ENCODE measurements at places on chromosomes 5 and 9.
A peak's percentile ranks its signal among the peaks of the same experiment; 100 is the strongest.

DNA sequence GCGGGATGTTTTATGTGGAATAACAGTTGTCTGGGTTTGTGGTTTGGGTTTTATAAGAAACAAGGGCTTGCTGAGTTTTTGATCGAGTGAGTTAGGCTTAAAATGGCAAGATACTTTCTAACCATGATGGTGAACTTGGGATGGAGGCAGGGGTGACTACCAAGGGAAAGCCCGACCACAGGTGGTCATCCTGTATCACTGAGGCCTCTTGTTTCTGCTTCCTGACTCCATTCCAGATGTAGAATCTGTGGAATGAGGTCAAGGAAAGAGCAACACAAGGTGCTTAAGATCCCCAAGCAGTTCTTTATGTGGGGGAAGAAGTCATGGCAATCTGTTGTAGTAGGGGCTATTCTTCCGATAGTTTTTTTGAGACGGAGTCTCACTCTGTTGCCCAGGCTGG is 122.3 kb downstream of the GOLPH3 start:
- DNase-seq = no peak

DNA sequence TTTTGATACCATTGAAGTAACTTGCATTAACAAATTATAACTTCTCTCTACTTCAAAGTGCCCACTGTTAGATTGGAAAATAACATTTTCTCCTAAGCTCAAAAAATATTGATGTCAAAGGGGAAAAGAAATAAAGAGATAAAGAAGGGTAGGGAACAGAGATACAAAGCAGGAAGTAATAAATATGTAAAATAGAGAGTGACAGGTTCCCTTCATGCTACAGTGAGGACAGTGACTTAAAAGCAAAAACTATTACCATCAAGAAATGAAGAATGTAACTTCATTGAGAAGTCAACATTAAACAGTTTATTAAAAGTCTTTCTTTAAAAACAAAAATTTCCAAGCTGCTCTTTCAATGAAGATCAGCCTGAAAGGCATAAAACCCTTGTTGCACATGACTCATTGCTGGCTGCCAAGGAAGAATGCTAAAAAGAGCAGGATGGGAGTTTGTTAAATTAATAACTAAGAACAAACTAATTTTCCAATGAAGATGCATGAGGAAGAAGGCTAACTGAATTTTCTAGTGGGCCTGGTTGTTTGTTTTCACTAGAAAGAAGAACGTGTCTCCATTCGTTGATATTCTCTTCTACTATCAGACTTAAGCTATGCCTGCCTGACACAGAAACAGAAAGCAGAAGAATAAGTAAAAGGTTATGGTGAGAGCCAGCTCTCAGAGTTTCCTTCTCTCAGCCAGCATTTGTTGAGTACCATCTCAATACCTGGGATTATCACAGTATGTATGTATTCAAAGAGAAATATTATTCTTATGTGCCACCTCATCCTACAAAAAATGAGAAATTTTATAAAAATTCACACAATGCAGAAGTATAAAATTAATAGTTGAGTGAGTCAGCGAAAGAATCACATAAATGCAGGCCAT is 197.8 kb upstream of the NREP start:
- DNase-seq = no peak

- peak; percentile 57 for DNase-seq
Measured at GRCh38 chr5:173643964-173644363, 27.5 kb upstream of the BOD1 start.

DNA sequence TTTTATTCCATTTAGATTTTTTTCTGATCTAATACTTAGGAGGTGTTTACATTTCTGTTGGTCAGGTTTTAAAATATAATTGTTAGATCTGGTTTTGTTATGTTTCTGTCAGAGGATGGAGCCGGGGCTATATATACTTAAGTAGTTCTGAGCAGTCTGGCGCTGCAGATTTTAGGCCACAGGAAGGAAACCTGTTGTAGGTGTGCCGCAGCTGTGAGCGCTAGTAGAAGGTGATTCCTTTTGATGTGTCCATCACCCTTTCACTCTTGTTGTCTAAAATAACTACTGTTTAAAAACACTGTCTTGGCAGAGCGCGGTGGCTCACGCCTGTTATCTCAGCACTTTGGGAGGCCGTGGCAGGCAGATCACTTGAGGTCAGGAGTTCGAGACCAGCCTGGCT is 17.0 kb downstream of the ZBTB34 start:
- DNase-seq = no peak

DNA sequence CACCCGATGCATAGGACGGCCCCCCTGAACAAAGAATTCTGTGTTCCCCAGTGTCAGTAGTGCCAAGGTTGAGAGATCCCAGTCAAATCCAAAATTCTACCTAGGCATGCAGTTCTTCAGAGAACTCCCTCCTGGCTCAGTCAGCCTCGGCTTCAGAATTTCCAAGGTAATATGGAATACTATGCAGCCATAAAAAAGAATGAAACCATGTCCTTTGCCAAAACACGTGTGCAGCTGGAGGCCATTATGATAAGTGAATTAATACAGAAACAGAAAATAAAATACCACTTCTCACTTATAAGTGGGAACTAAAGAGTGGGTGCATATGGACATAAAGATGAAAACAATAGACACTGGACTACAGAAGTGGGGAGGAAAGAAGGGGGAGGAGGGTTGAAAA is 87.1 kb upstream of the TRIO start:
- DNase-seq = no peak

GRCh38 chr9:110319781-110320492 is 17.7 kb downstream of the TXNDC8 start:
- no peak for DNase-seq

- no peak for DNase-seq
Measured at GRCh38 chr5:4189317-4189716, 593.7 kb downstream of the IRX1 start.

DNA sequence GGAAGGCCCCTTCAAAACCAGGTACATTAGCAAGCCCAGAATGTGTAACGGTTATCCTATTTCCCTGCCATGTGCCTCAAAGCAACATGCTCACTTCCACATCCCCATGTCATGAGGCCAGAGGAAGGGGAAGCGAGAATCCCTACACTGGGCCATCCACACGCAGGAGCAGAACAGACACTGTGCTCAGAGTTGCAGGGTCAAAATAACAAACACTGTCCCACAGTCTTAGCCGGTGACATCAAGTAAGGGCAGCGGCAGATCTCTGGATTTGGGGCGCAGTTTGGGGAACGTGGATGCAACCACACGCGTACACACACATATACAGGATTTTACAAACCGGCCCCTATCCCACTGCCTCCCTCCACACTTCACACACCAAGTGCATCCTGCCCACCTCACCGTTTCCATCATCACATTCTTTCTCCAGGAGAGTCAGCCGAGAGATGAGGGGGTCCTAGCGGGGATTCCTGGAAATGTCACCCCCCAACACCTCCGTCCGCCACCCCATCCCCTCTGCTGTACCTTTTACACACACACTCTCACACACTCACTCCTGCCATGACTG is 776 bp downstream of the APBA1 start:
- no peak for DNase-seq

- DNase-seq = no peak
Measured at GRCh38 chr9:237141-237857, 22.6 kb downstream of the DOCK8 start.

GRCh38 chr5:66840511-66841013 is 244.4 kb downstream of the MAST4 start:
- no peak for DNase-seq

- DNase-seq = no peak
Measured at GRCh38 chr5:158054223-158055110, 195.5 kb upstream of the CLINT1 start.

GRCh38 chr5:15009420-15009819 is 137.8 kb upstream of the ANKH start:
- DNase-seq = no peak

DNA sequence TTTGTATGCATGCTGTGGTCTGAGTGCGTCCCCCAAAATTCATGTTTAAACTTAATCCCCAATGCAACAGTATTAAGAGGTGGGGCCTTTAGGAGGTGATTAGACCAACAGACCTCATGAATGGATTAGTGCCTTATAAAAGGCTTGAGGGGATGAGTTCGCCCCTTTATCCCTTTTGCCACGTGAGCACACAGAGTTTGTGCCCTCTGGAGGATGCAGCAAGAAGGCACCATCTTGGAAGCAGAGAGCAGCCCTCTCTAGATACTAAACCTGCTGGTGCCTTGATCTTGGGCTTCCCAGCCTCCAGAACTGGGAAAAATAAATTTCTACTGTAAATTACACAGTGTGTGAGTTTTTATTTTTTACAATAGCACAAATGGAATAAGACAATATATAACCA is 177.1 kb upstream of the SPRY4 start:
- DNase-seq = no peak

GRCh38 chr5:127292030-127292735 is 1.6 kb downstream of the MEGF10 start:
- DNase-seq = no peak

GRCh38 chr5:56685503-56686217 is 129.7 kb upstream of the MAP3K1 start:
- no peak for DNase-seq

DNA sequence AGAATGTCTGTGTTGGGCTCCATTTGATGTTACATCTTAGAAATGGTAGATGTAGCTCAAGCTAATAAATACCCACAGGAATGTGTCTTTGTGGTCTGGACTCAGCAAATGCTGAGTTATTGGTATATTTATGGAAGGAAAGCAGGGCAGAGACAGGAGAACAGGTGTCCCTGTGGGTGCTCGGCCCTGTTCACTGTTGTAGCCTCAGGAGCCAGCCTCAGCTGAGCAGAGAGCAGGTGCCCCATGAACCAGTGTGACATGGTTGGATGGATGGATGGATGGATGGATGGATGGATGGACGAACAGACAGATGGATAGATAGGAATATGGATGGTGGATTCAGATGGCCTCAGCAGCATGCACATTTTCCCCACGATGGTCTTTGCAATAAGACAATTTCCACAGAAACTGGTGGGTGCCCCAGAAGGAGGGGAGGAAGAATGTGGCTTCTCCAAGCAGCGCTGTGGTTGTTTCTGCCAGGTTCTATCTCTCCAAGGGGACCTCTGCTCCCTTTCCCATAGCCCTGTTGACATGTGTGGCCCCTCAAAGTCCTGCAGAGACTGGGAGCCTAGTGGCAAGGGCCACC is 8.2 kb upstream of the IRF1 start:
- DNase-seq = no peak

- DNase-seq = no peak
Measured at GRCh38 chr5:167969998-167970397, 321.4 kb upstream of the WWC1 start.

- DNase-seq = no peak
Measured at GRCh38 chr5:31237174-31237573, 43.7 kb downstream of the CDH6 start.

DNA sequence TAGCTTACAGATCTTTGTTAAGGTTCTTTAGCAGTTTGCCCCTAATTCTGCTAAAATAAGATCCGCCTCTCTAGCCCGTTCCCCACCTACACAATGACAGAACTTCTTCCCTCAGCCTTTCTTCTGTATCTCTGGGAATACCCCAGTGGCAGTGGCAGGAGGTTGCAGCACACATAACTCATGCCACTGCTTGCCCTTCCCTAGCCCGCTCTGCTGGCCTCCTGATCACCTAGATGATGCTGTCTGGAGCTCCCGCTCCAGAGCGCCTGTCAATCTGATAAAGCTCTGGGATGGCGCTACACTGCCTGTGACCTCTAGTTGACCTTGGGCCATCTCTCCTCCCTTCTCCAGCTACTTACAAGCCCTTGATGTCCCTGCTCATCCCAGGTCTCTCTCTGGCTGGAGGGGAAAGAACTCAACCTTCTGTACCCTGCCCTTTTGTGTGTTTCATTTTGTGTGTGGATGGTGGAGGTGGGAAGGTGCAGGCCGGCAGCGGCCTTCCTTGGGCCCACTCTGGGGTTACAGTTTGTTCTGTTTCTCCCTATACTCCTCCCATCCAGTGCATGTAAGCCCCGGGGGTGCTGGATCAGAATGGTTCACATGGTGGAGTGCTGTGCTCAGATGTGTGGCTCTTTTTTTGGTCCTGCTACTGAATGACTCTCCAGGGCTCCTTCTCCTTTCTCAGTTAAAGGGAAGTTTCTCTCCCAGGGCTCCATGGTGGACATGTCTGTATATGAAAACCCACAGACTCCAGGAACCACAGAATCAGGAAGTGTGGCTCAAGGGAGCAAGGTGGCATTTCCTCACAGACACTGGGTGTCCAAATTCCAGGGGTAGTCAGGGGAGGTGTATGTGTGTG is 29.1 kb downstream of the MTX3 start:
- DNase-seq = peak; percentile 7

DNA sequence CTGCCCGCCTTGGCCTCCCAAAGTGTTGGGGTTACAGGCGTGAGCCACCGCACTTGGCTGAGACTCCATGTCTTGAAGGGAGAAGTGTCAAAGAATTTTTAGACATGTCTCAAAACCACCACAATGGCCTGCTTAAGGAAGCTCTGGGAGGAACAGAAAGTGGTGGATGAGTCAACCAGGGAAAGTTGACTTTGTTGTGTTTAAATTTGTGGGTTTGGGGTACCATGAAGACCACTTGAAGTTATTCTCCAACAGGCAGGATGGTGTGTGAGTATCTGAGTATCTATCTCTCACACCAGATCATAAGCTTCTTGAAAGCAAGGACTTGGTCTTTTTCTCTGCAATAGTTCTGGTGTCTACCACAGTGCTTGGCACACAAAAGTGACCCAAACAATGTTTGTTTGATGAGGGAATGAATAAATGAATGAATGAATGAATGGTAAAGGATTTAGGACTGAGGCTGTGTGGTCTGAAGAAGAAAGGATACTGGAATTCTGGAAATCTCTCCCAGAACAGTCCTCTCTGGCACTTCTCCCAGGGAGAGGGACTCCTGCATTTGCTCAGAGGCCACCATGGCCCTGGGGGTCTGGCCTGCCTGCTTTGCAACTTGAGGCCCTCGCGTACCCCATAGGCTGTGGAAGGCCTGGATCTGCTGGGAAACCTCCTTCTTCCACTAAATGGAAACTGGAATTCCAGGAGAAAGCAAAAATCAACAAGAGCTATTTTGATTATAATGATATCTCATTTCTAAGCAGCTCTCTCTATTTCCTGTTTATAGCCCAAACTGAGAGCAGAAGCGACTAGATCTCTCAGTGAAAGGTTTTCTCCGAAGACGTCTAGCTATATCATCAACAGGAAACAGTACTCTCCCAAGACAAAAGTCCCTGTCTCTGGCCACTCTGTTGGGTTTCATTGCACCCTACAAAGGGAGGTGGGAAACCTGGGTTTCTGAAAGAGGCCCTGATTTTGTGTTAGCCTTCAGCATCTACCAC is 187.9 kb downstream of the PALM2AKAP2 start:
- no peak for DNase-seq

DNA sequence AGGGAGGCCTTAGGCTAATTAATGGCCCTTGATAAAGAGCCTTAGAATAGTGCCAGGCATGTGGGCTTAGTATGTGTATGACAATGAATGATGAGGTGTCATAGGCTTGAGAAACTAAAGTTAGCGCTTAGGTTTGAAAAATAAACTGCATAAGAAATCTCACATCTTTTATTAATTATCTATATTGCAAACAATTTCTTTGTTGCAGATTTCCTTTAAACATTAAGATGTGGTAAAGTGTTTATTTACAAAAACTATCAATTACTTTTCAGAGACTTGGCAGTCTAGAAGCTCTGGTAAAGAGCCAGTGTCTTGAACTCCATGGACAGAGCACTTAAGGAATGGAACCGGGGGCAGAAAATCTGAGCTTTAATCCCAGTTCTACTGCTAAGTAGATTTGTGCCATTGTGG is 23.1 kb downstream of the MAP1B start:
- no peak for DNase-seq

Data from nephron progenitor cell (in vitro differentiated cells).